ENCODE measurements at places on chromosomes 2 and 18.

DNA sequence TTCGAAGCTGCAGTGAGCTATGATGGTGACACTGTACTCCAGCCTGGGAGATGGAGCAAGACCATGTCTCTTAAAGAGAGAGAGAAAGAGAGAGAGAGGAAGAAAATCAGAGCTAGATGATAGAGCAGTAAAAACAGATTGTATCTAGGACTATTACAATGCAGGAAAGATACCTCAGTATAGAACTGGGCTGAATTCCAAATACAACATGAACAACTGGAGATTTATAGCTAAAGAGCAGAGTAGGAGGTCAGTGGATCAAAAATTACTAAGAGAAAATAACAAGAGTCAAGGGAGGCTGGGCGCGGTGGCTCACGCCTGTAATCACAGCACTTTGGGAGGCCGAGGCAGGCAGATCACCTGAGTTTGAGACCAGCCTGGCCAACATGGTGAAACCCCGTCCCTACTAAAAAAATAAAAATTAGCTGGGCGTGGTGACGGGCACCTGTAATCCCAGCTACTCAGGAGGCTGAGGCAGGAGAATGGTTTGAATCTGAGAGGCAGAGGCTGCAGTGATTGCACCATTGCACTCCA, 100.7 kb upstream of the MSH6 start:
- no peak for DNase-seq

DNA sequence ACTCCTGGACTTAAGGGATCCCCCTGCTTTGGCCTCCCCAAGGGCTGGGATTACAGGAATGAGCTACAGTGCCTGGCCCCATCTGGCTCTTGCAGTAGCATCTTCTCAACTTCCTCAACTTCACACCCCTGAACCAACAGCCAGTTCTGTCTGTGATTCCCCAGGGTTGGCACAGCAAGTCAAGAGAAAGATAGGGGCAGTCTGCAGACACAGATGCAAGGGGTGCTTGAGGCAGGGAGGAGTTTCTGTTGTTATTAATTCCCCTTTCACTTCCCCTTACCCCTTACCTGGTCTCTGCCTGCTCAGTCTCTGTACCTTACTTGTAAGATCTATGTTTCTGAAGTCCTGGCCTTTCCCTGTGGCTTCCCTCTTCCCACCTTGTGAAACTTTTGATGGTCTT, 54.1 kb upstream of the MEX3C start:
- no peak for DNase-seq

DNA sequence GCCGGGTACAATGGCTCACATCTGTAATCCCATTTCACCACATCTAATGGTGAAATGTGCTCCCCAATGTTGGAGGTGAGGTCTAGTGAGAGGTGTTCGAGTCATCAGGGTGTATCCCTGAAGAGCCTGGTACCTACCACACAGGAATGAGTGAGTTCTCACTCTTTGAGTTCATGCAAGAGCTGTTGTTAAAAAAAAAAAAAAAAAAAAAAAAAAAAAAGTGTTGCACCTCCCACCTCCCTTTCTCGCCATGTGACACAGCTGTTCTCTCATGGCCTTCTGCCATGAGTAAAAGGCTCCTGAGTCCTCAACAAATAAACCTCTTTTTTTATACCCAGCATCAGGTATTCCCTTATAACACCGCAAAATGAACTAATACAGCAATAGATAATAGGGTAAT, 106.3 kb downstream of the C2orf74 start:
- DNase-seq = no peak

GRCh38 chr2:23550553-23550952, 165.6 kb downstream of the KLHL29 start:
- DNase-seq = no peak

GRCh38 chr2:229033816-229034215, 237.3 kb downstream of the PID1 start:
- DNase-seq = no peak

DNA sequence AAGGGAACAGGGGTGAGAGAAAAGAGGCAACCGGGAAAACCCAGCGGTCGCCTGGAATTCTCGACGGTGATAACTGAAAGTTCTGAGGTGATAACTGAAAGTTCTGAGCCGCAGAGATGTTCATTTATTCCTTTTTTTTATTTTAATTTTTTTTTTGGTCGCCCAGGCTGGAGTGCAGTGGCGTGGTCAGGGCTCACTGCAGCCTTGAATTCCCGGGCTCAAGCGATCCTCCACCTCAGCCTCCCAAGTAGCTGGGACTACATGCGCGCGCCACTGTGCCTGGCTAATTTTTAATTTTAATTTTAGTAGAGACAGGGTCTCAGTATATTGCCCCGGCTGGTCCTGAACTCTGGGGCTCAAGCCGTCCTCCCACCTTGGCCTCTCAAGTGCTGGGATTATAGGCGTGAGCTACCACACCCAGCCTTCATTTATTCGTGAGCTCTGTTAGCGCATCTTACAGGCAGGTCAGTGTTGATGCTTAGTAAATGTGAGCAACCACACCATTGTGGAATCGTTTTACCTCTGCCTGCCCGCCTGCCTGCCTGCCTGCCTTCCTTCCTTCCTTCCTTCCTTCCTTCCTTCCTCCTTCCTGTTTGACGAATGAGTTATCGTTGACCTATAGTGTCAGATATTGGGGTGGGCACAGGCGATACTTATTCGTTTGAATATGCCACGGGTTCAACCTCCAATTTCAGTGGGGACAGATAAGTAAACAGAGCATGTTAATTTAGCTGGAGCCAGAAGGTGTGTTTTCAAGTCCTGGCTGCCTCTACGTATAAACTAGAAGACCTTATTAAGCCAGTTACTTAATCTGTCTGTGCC, 557 bp upstream of the E2F6 start:
- DNase-seq = no peak

DNA sequence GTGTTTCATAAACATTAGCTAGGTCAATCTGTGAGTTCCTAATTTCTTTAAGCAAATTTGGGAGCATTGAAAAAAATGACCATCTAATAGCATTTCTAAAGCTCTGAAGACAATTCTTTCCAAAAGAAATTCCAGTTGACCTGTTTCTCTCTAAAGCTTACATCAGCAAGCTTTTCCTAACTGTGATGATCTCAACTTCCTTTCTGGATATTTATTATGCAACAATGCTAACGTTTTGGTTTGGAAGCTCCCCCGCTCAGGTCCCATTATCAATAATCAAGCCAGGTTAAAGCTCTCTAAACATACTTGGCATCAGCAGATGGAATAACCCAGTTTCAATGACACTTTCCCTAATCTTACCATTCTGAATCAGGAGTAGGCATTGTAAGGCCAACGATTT, 196.3 kb upstream of the TANK start:
- no peak for DNase-seq

- no peak for DNase-seq
Measured at GRCh38 chr2:84815146-84815545, 65.7 kb downstream of the TRABD2A start.

GRCh38 chr2:175251425-175252041, 70.0 kb upstream of the ATP5MC3 start:
- peak; percentile 36 for DNase-seq

DNA sequence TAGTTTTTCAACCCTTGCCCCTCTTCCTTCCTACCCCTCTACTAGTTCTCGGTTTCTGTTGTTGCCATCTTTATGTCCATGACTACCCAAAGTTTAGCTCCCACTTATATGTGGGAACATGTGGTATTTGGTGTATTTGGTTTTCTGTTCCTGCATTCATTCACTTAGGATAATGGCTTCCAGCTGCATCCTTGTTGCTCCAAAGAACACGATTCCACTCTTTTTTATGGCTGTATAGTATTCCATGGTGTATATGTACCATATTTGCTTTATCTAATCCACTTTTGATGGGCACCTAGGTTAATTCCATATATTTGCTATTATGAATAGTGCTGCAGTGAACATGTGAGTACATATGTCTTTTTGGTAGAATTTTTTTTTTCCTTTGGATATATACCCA, 20.6 kb upstream of the DSC1 start:
- DNase-seq = no peak

Measured in NCI-H1930 (cell line).